ENCODE measurements at places on chromosomes 12 and 14. TPM values are rescaled to one million over a fixed set of nuclear protein-coding genes. Genes with fewer than 3 reads are reported as not detected.

Gene ZNF891
- polyA plus RNA-seq = 0.18 TPM

Gene MYH6
- not detected for polyA plus RNA-seq

Gene LRP6
- 1.2 TPM for polyA plus RNA-seq

Gene PLCZ1
- not detected for polyA plus RNA-seq

Gene PPP1R1A
- not detected for polyA plus RNA-seq

Gene ZNF10
- polyA plus RNA-seq = 13.9 TPM

Gene KRT2
- polyA plus RNA-seq = not detected

Gene CMKLR1
- polyA plus RNA-seq = not detected

Gene KITLG
- not detected for polyA plus RNA-seq

Gene AKT1
- 16.4 TPM for polyA plus RNA-seq

Gene TAS2R8
- not detected for polyA plus RNA-seq

Gene SMCO3
- polyA plus RNA-seq = 0.65 TPM

Gene KCNH3
- polyA plus RNA-seq = 0.33 TPM
